Activated gamma-delta T cell (primary cell): ENCODE measurements at places on chromosomes 7 and 10.

- DNase-seq, result no peak
Measured at GRCh38 chr10:128078136-128078969, 47.9 kb downstream of the MKI67 start.

DNA sequence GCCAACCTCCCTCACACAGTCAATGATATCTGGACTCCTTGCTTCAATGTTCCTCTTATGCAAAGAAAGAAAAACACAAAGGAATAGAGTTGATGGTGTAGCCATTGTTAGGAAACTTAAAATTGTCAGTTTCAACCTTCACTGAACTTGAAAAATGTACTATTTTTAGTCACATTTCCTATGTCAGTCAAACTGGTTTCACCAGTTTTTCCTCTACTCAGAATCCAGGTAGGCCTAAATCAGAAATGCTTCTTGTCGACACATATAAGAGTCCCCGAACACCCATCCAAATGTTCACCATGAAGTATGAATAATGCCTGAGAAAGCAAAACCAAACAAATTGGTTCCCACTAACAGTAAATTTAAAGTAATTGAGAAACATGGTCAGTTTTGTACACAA, 42.4 kb upstream of the ZMYND11 start:
- DNase-seq, result no peak

DNA sequence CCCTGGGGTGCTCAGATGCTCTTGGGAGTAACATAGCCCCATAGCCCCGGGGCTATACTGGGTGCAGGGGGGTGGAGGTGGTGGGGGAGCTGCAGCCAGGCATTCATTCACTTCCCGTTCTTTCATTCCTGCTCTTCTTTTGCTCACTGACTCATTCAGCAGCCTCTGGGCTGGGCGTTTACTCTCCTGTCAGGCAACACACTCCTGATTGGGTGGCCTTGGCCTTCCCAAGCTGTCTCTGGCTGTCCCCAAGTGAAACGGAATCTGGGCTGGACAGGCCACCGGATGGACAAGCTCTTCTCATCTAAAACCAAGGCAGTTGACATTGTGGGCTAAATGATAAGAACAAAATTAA, 34.6 kb downstream of the CHST3 start:
- DNase-seq, result no peak

GRCh38 chr7:98054585-98054984, 52.1 kb upstream of the LMTK2 start:
- DNase-seq, result no peak

- no peak for DNase-seq
Measured at GRCh38 chr10:82515256-82515655, 640.3 kb downstream of the NRG3 start.

GRCh38 chr7:148026713-148027112, 563.9 kb upstream of the C7orf33 start:
- no peak for DNase-seq

DNA sequence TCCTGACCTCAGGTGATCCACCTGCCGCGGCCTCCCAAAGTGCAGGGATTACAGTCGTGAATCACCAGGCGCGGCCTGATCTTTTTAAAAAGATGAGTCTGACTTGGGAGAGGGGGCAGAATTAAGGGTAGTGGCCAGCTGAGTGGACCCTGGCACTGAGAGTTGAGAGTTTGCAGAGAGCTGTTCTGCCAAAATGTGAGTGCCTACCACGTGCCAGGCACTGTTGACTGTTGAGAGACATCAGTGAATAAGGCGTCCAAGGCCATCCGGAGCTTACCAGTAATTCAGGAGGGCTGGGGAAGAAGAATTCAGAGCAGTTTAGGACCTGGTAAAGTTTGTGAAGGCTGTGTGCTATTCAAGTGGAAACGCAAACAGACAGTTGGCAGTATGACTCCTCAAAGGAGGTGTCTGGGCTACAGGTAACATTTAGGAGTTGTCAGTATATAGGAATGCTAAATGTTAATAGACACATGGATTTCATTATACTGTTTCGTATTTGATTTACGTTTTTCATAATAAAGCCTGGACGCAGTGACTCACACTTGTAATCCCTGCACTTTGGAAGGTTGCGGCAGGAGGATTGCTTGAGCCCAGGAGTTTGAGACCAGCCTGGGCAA, 1.5 kb downstream of the NIPSNAP2 start:
- DNase-seq, result no peak

DNA sequence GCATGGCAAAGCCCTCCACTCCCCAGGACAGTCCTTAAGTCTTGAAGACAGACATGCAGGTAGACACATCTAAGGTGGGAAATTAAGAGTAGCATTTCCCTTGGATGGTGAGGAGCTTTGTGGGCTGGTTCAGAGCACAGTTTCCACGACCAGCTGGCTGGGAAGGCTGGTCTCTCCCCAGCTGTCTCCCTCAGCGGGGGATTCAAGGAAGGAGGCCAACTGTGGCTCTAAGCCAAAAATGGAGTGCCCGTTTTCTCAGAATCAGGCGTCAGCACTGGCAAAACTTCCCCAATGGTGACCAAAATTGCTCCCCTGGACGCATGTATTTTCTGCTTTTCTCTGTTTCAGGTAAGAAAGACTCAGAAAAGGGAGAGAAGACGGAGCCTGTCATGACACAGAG, 230.6 kb upstream of the FZD8 start:
- DNase-seq, result no peak

DNA sequence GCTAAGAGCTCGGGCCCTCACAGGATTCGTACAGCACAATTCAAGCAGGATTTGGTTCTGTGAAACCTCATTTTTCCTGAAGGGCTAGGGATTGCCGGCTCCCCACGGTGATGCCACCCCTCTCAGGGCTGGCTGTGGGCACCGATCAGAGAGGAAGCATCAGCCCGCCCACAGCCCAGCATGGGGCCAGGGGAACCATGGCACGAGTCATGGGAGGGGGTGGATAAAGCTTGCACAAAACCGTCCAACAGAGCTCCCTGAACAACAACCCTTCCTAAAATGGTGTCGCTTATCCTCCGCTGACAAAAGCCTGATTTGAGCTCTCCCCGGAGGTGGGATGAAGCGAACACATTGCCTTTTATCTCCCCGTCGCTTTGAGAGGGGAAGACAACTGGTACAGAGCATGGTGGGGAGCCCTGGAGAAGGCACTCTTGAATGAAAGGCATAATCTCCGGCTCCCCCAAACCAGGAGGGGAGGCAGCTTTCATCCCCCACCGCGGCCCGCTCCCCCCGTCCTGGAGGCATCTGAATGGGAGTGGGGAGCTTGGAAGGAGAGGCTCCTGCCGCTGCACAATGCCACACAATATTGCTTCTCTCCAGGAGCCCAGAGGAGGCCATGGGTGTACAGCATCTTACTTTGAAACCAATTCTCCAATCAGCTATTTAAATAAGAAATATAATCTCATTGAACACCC, 144.0 kb downstream of the RPS24 start:
- DNase-seq, result no peak

- no peak for DNase-seq
Measured at GRCh38 chr7:150856303-150857275, 4.3 kb downstream of the AOC1 start.

DNA sequence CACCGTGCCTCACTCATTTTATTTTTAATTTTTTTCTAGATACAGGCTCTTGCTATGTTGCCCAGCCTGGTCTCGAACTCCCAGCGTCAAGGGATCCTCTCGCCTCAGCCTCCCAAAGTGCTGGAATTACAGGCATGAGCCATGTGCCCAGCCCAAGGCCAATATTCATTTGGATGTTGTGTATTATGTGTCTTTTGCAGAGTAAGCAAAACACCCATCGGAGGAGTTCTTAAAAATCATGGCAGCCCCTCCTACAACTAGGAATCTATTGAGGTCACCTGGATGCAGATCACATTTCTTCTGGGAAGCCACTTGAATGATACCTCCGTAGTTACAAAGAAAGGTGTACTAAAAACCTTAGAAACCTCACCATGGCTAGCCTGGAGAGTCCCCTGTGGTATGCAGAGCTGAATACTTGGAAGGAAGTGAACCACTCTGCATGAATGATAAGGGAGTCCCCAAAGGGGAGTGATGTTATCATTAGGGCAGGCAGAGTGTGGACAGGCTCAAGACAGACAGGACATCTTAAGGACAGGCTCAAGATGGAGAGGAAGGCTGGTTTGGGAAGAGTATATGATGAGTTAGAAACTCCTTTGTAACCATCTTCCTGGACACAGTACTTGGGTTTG, 185.7 kb downstream of the TAX1BP1 start:
- DNase-seq, result no peak
